Hypothalamus (tissue), 51 donors: ENCODE measurements at places on chromosomes 3 and 15.

- no peak for DNase-seq
Measured at GRCh38 chr3:42719002-42719401, 16.4 kb upstream of the HHATL start.

GRCh38 chr3:167300207-167300606, 79.9 kb downstream of the ZBBX start:
- no peak for DNase-seq

DNA sequence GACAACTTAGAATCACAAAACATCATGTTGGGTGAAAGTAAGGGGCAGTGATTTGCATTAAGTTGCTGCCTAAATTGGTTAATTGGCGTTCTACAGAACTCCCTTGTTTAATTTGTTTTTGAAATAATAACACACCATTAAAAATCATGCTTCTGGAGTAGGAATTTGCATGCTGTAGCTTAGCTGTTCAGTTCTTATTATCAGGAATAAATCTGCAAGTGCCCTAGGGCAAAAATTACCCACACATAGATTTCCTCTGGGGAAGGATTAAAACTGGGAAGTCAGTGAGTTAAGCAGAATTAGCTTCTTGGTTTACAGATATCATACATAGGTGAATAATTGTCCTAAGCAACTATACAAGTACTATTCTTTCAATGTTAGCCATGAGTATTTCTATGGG, 381.6 kb upstream of the NAALADL2 start:
- DNase-seq: no peak

- no peak for DNase-seq
Measured at GRCh38 chr3:50599716-50600118, 11.9 kb downstream of the CISH start.

DNA sequence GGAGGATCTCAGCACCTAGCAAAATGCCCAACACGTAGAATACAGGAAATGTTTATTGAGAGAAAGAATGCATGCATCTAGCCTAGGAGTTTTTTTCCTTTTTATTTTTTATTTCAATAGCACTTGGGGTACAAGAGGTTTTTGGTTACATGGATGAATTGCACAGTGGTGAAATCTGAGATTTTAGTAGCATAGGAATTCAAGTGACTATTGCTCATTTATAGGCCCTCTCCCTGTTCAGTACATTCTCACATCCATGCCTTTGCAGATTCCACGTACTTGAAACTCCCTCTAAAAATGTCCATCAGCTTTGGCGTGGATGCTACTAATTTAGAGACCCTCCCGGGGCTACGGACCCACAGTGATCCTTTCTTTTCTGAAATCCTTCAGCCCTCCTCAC, 61.7 kb upstream of the PIAS1 start:
- DNase-seq: no peak

DNA sequence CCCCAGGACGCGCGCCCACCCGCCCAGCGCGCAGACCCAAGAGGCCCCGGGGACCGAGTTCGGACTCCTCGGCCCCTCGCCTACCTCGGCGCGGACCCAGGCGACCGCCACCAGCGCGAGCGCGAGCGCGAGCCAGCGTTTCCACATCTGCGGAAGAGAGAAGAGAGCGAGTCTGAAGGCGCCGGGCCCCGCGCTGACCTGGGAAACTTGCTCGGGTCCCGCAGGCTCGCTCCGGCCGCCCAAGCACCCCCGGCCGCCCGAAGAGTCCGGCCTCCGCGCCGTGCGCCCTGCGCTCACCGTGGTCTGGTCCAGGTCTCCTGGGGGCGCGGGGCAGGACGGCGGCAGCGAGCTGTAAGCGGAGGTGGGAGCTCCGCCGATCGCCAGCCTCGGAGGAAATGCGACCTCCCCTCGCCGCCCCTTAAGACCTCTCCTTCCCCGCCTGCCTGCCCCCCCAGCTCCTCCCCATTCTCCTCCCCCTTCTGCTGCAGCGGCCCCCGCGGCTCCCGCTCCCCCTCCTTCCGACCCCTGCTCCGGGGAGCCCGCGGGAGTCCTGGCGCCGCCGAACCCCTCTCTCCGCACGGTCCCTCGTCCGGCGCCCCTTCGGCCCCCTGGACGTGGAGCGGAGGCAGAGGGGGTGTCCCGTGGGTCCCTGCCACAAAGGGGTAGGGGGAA, at the start of gene FSTL1:
TSS of gene FSTL1 (minus strand) at position 393 of the 672 bp plus-strand sequence. CDS start at position 147, 246 bp downstream.
- DNase-seq: no peak

GRCh38 chr3:13796701-13797460, 83.0 kb downstream of the WNT7A start:
- DNase-seq: no peak

DNA sequence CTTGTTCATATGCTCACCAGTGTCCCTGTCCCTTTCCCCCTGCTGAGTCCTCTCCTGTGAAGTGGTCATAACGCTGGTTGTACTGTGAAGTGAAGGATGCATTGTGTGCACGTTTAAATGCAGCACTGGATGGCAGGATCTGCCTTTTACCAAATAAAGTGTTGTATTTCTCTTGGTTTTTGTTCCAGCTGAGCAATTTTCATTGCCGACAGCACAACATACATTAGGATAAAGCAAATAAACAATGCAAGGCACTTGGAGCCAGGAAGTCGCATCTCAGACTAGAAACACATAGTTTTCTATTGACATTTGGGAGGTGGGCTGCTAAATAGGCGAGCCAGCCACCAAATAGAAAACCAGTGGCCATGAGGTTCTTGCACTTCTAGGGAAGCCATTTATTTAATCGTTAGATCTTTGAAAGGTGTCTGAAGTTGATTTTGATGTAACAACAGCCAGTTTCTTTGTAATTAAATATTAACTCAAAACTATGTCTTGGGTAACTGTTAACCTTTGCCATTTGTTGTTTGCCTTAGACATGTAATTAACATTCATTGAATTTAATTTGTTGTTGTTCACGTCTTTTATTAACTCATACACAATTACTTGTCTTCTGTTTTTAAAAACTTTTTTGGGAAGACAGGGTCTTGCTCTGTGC, 185.3 kb downstream of the FNDC3B start:
- DNase-seq: no peak

DNA sequence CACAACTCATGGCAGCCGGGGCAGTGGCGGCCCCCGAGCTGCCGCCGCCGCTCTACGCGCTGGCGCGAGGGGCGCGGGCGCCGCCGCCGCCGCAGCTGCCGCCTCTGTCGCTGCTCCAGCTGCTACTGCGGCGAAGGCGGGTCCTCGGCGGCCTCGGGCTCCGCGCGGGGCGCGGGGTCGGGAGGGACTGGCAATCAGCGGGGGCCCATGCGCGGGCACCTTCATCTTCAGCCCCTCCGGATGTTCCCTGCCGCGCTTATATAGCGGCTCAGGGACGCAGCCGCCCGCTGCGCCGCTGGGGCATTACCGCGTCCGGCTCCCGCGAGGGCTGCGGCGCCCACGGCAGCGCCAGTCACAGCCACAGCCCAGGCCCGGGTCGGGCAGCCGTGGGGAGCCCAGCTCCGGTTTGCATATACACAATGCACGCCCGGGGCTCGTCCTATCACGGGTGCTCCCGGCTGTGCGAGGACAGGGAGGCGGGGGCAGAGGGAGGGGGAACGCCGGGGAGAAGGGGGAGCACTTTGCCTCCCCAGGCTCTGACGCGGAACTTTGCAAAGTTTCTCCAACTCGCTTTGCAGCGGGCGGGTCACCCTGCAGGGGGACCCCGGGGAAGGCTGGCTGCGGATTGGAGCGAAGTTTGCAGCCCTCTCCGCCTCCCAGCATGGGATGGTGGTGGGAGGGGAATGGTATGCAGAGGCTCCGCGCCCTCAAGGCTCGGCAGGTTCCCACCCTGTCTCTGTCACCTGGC, at the start of gene VGLL3:
TSS of gene VGLL3 (minus strand) at position 416 of the 748 bp plus-strand sequence. CDS start at position 10, 406 bp downstream.
- peak; percentile 25 for DNase-seq

GRCh38 chr3:97830638-97831037, 8.8 kb downstream of the CRYBG3 start:
- DNase-seq: no peak

DNA sequence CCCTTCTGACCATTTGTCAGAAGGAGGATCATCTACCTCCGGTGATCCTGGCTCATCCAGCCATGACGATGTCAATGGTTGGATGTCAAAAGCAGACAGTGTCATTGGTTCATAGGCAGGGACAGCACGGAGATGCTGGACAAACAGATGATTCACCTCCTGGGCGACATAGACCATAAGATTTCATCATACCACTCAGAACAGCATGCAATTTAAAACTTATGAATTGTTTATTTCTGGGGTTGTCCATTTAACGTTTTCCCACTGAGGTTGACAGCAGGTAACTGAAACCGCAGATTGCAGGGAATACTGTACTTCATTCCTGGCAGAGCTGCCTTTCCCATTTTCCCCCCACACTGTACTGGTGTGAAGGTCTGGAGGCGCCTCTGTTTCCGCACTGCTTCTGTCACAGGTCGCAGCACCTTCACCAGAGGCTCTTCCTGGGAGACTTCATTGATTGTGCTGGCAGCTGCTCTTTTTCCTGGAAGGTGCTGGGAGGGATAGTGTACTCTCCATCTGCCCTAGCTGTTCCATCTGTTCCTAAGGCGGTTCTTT, 32.5 kb upstream of the TMOD3 start:
- DNase-seq: no peak

- no peak for DNase-seq
Measured at GRCh38 chr3:16307832-16308531, 43.0 kb downstream of the OXNAD1 start.

GRCh38 chr3:140827894-140828293, 113.7 kb upstream of the SLC25A36 start:
- DNase-seq: no peak

DNA sequence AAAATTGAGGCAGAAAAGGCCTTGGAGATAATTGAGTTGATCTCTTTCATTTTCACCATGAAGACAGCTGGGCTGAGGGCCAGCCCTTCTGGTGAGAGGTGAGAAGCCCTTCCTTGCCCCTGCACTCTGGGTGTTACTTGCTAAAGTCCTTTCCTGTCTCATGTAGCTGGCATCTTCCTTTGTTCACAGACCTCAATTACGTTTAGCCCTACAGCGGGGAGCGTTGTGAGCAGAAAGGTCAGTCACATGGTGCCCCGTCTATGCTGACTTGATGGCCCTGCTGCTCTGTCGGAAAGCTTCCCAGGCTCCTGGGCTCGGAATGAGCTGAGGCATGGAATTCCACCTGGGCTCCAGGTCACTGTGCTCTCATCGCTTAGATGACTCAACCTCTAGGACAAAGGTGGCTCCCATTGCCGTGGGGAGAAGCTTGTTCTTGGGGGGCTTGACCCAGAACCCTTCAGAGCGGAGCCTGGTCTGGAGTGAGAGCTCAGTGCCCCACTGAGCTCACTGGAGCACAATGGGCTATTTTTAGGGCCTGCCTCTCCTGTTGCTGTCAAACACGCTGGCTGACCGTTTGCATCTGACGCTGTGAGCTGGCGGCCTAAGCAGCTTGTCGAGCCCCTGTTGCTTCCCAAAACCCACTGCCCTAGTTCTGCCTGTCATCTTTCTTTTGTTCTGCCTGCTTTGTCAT, 47.0 kb downstream of the RPLP1 start:
- peak; percentile 51 for DNase-seq

DNA sequence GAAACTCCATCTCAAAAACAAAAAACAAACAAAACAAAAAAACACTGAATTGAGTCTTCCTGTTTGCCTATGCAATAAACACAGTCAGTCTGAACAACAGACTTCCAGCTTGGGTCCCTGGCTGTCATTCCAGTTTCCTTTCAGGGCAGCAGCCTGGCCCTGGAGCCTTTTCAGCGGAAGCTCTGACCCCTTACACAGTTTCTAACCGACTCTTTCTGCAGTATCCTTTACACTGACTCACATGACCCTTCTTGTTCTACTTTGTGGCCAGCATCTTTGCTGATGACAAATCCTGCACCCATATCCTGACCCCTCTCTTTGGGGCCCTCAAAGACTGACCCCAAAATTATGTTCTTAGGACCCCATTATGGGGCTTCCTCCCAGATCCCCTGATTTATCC, 38.3 kb upstream of the INO80 start:
- no peak for DNase-seq

GRCh38 chr3:21163956-21164355, 587.1 kb downstream of the ZNF385D start:
- no peak for DNase-seq

DNA sequence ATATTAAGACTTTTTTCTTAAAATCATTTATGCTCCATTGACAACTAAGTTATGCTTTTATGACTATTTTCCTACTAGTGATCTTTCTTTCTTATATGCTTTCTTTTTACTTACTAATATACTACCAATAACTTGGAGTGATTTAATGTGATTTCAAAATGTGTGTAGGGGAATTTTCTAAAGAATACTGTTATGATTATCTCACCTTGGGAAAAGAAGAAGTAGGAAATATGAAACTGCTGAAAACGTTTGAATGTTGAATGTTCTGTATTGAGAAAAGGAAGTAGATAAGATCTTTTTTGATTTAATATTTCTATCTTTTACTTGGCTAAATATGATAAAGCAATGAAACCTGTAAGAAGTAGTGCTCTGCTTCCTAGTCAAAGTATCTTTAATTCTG, 7.8 kb upstream of the CD200R1 start:
- no peak for DNase-seq

GRCh38 chr3:10015461-10015904, 10.8 kb upstream of the FANCD2 start:
- peak; percentile 79 for DNase-seq

DNA sequence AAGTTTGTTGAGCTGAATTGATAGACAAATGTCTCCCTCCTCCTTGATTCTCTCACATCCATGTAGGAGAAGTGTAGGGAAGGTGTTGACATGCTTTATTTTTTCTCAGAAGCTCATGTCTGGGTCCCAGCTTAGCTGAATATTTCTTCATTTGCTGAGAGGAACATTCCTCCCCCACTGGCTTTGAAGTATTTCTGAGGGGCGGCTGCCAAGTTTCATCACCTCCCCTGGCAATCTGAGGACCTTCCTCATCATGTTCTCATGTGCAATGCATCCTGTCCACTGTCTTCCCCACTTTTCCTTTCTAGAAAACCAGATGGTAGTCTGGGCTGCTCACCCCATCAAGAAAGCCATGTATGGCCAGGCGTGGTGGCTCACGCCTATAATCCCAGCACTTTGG, 168.9 kb upstream of the RGMA start:
- no peak for DNase-seq

- no peak for DNase-seq
Measured at GRCh38 chr3:124404621-124405020, 325.6 kb upstream of the UMPS start.

GRCh38 chr3:152413240-152413639, 144.5 kb downstream of the MBNL1 start:
- DNase-seq: no peak

DNA sequence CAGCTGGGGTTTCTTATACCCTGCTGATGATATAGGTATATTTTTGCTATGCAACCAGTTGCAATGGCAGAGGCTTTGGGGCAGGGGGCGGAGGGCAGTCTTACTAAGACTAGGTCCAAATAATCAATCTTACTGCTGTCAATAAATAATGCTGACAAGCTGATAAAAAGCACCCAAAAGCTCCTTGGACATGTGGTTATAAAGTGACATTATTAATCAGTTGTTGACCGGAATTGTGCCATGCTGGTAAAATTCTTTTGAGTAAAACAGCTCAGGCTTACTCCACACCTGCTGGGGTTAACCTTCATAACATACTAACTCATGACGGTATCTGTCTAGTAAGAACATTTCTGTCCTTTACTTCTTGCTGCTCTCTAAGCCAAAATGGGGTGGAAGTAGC, 101.9 kb downstream of the CHST2 start:
- DNase-seq: no peak

- DNase-seq: no peak
Measured at GRCh38 chr3:157515398-157515797, 12.2 kb upstream of the VEPH1 start.
